ENCODE measurements at places on chromosomes 3 and 15.

- no peak for DNase-seq
Observed at GRCh38 chr3:111311126-111311525, 230.9 kb upstream of the CD96 start.

DNA sequence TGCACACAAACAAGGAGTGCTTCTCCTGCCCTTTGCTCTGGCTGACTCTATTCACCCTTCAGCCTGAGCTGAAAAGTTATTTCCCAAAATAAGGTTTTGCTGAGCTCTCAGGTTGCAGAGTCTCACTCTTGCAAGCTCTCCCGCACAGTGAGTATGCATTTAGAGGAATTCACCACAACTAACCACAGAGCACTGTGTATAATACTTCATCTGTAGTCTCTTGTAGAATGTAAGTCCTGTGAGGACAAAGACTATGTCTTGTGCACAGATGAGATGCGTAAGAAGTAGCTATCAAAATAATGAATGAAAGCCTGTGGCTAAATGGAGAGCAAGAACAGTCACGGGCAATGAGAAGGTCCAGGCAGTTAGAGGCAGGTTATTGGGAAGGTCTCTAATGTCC is 156.5 kb upstream of the SLCO3A1 start:
- DNase-seq, result no peak

DNA sequence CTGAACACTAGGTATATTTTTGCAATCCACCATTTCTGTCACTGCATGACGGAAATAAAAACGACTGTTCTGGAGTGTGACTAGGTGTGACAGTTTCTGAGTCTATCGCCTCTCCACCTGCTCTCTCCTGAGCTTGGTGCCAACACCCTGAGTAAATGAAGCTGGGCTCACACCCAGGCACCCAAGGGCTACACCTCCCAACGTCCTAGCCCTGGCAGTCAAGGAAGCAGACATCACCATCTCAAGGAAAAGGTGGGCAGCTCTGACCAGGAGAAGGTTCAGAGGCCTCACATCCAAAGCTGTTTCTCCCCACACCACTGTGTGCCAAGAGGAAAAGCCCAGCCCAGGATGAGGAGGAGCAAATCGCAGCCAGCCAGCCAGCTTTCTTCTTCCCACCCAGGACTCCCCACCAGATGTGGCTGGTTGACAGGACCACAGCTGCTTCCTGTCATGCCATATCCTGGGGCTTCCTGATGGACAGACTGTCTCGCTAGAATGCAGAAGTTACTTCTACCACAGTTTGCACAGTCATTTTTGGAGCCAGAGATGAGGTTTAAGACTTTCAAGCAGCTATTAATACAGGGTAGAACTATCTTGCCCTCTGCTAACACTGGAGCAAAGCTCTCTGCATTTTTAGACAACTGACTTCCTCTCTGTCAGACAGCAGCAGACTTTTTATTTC is 3.3 kb downstream of the SCAMP2 start:
- no peak for DNase-seq

GRCh38 chr3:72439321-72440183 is 408.7 kb downstream of the SHQ1 start:
- DNase-seq, result no peak

DNA sequence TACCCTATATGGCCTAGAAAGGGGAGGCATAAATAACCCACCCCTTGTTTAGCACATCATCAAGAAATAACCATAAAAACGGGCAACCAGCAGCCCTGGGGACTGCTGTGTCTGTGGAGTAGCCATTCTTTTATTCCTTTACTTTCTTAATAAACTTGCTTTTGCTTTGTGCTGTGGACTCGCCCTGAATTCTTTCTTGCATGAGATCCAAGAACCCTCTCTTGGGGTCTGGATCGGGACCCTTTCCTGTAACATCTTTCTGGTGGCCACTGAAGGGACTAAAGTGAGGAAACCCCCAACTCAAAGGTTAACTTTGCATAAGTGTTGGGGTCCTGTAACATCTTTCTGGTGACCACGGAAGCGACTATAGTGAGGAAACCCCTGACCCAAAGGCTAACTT is 15.7 kb upstream of the HHATL start:
- DNase-seq, result no peak

GRCh38 chr3:15638891-15639262 is 37.3 kb downstream of the BTD start:
- no peak for DNase-seq

GRCh38 chr15:80176443-80176842 is 23.6 kb downstream of the FAH start:
- no peak for DNase-seq

DNA sequence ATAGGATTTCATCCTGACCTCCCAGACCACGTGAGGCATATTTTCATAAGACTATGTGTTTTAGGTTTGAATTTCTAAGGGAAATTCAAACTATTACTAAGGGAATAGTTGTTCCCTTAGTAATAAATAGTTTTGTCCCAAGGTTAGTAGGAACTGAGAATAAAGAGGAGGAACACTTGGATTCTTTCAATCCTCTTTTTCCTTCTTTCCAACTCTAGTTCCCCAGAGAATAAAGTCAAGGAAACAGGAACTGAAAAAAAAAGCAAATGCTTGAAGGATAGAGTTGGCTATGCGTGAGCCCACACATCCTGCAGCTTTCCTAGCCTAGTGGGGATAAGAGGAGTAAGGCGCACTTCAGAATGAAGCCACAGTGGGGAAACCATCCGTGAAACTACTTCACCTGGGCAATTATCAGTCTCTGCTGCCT is 312.1 kb upstream of the TGFBR2 start:
- no peak for DNase-seq

DNA sequence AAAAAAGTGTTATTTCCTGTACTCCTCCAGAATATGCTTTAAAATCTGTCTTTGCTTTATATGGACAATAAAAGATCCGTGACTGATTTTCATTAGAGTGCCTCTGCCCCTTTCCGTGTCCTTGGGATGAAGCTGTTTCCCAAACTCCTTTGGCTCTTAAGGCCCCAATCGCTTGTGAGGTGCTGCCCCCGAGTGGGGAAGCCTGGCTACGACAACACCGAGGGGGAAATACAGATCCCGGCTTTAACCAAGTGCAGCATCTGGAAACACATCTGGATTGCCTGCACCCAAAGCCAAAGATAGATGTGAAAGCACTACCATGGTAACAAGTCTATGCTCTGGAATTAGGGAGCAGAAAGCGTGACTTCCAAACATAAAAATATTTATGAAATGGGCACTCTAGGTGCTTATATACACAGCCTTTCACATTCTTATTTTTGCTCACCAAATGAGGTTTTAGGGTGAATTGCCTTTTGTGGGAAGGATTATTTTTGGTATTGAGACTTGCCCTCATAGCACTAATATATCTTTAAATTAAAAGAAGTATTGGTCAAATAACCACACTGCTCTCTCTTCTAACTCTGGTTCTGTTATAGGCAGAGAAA is 40.6 kb upstream of the ADCY5 start:
- DNase-seq, result peak; percentile 82

DNA sequence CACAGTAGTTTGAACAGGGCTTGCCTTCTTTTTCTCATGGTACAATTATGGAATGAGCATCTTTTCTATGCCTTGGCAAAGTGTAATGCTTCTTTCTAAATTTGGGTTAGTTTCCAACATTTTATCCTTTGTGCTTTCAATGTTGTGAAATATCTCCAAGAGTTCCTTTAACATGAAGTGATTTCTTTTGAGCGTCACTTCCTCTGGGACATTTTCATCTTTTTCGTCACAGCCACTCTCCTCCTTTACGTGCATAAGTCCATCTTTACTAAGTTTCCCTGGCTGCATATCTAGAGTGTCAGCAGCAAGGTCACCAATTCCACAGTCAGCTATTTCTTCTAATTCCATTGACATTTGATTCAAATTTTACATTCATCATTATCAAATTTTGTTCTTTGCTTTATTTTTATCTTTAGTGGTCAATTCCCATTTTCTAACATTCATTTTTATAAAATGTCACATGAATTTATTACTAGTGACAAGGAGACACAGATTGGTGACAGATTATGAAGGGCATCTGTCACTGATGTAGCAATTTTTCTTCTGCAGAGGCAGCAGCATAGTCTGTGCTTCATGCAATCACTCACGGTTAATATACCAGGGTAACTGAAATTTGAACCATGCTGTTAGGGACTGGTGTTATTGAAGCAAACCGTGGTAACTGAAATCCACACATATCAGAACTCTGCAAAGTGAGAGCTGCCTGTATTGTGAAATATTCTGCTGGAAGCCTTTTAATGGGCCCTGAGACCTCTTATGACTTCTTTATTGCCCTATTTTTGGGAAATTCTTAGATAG is 126.5 kb upstream of the THBS1 start:
- DNase-seq, result no peak

- DNase-seq, result no peak
Observed at GRCh38 chr3:13600950-13601691, 52.2 kb downstream of the FBLN2 start.

DNA sequence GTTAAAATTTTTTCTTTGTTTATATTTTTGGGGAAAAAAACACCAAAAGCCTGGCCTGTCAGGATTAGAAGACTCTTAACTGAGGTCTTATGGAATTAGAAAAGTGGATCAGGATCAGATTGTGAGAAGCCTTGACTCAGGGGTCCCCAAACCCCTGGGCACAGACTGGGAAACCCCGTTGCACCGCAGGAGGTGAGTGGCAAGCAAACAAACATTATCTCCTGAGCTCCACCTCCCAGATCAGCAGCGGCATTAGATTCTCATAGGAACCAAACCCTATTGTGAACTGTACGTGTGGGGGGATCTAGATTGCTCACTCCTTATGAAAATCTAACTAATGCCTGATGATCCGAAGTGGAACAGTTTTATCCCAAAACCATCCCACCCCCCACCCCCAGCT is 117.2 kb downstream of the TCF12 start:
- no peak for DNase-seq

- DNase-seq, result no peak
Observed at GRCh38 chr3:52756141-52756540, 14.6 kb downstream of the NEK4 start.

- peak; percentile 26 for DNase-seq
Observed at GRCh38 chr3:19147905-19148767, at the start of gene KCNH8. Gene KCNH8, plus strand, starts transcription at chr3:19148510. Its CDS starts 210 bp downstream, at chr3:19148720.

DNA sequence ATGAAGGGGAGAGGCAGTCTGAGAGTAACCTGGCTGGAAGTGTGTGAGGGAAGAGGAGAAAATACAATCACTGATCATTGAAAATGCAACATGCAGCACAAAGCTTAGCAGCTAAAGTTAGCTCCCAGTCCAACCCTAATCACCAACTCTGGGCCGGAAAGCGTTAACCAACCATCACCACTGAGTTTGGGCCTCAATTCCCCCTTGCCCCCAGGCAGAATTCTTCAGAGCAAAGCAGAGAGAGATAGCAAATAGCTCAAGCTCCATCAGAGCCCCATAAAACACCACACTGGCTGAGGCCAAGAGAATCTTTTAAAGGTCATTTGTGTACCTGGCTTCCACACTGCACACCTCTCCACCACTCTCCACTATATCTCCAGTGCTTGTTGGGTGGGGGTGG is 16.2 kb upstream of the PDIA5 start:
- no peak for DNase-seq

DNA sequence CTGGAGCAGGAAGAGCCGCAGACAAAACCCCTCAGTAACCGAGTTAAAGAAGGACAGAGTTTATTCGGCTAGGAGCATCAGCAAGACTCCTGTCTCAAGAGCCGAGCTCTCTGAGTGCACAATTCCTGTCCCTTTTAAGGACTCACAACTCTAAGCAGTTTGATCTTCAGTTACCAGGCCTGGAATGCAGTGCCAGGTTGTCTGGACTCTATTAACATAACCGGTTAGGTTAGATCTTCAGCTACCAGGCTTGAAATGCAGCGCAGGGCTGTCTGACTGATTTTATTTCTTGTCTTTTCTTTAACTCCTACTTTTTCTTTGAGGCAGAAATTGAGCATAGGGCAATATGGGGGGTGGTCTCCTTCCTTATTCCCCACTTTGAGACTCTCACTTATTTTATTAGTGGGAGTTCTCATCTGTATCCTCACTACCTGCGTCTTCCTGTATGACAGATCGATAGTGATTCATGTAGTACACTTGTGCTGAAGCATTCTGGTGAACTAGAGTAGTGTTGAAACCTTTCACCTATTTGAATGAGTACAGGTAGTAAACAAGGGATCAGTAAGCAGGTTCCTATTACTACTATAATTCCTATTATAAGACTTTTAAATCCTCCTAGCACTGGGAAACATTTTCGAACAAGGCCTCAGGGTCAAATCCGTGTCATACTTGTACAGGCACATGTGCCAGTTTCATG is 325.0 kb downstream of the CGGBP1 start:
- DNase-seq, result no peak

- no peak for DNase-seq
Observed at GRCh38 chr3:42852441-42852840, 23.2 kb downstream of the CYP8B1 start.

- DNase-seq, result no peak
Observed at GRCh38 chr3:73427048-73427706, 197.6 kb downstream of the PDZRN3 start.

GRCh38 chr15:82315519-82316246 is 33.6 kb downstream of the GOLGA6L10 start:
- no peak for DNase-seq

DNA sequence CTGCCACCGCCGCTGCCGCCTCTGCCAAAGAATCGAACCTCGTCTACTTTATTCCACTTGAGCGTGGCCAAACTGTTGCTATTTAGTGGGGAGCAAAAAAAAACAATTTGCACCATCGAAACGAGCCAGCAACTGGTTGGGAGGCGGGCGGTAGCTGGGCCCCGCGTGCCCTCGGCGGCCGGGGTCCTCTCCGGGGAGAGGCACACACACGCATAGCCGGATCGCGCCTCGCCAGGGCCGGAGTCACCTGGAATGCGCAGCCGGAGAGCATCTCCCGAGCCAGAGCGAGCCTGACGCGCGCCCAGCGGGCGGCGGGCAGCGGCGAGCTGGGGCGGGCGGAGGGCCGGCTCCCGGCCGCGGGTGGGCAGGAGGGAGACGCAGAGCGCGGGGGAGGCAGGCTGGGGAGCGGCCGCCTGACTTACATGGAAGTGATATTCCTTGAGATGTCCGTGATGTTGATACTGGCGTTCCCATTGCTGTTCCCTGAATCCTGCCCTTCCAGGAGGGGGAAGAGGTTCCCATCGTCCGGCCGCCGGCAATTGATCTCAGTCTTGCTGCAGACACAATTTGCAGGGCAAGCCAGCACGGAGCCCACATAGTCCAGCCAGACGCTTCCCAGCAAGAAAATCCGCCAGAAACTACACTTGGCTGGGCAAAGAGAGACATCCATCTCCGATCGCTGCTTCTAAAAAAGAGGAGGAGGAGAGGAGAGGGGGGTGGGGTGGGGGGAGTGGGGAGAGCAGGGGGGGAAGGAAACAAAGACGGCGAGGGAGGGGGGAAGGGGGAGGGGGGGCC is 858 bp downstream of the NTRK3 start:
- peak; percentile 66 for DNase-seq

- no peak for DNase-seq
Observed at GRCh38 chr15:91939403-91939831, 85.9 kb downstream of the SLCO3A1 start.

- DNase-seq, result no peak
Observed at GRCh38 chr15:87614704-87615103, 641.8 kb downstream of the NTRK3 start.
